Activated effector memory CD4-positive, alpha-beta T cell treated with anti-CD3 and anti-CD28 coated beads, Interleukin-2, amount 50 U/mL, for 16 hours (primary cell): ENCODE measurements at places on chromosomes 3 and 15.

DNA sequence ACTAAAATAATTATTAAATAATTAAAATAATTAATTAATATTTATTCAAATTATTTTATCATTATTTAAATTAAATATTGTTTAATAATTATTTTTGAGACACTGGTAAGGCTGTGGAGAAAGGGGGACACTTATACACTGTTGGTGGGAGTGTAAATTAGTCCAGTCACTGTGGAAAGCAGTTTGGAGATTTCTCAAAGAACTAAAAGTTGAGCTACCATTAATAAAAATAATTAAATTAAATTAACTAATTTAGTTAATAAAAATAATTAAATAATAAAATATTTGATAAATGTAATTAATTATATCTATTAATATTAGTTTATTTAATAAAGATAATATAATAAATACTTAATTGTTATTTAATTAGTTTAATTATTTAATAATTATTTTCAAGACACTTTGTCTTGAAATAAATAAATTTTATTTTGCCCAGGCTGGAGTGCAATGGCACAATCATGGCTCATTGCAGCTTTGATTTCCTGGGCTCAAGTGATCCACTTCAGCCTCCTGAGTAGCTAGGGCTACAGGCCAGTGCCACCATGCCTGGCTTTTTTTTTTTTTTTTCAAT is 16.4 kb upstream of the TNIK start:
- no peak for DNase-seq

GRCh38 chr3:34056951-34057390 is 258.5 kb downstream of the PDCD6IP start:
- no peak for DNase-seq

DNA sequence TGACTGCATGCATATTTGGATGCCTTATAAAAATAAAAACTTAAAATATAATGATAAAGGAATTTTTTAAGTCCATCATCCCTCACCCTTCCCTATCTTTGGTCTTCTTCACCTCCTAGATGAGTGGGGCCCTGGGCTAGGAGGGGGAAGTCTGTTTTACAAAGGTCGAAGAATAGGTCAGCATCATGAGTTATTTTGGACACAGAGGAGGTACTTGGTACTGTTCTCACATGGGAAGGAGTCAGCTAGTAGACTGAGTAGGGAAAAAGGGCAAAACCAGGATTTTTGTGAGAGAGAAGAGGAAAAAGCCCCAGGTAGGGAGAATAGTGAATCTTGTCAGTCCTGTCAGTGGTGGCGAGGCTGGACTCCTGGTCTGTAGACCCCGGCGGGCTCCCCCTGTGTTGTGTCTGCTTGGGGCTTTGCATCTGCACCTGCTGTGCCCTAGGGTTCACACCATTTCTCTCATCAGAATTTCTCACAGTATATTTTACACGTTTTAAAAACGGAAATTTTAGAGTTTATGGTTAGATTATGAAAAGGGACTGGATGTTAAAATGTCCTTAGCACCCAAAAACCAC is 17.2 kb downstream of the GCSAM start:
- DNase-seq: no peak

DNA sequence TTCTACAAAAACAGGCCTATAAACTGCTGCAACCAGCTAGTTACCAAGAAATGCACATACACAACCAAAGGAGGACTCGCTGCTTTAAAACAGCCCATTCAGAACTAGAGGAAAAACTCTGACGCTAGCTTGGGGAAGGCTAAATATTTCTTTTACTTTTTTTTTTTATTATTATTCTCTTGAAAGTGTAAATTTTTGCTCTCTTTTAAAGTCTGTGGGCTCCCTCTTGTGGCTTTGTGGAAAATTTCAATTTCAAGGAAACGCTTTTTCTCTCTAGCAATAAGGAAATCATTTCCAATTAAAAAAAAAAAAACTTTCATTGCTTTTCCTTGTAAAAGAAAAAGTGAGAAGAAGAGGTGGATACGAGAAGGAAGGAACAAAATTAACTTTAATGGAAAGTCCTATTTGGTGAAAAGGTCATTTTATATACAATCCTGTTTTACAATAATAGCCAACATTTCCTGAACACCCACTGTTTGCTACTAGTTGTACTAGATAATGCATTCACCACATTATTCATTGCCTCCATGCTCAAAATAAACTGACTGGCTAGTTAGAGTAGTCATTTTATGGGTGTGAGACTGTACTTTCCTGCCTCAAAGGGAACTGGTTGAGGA is 51.2 kb upstream of the SAMMSON start:
- no peak for DNase-seq
